ENCODE measurements at places on chromosomes 7 and 10. TPM values are rescaled to one million over a fixed set of nuclear protein-coding genes. Genes with fewer than 3 reads are reported as not detected.

DNA sequence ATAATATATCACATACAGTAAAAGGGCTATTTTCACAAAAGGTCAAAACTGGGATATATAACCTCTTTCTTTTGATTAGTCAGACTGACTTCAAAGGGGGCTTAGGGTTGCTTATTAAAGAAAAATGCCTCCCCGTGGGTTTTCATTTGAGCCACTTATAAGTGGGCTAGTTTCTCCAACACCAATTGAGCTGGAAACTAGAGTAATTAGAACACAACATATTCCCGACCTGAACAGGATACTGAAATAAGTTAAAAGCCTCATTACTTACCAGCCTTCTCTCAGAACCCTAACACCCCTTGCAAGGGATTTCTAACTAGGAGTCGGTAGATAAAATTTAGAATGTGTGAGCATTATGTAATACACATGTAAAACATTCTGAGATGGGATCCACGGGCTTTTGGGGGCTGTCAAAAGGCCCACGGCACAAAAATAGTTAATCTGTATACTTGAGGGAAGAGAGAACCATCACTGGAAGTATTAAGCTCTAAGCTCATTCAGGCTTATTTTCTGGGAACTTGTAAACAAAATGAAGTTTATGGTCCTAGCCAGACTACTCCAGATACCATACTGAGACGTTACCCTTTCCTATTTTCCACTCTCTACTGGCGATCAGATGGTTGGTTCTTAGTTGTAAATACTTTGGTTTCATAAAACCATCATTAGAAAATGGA is 29.3 kb upstream of the KMT2E start:
- DNase-seq = no peak

GRCh38 chr10:48284002-48284546 is 9.6 kb upstream of the FRMPD2 start:
- DNase-seq = no peak

GRCh38 chr10:129194181-129194870 is 272.7 kb upstream of the MGMT start:
- no peak for DNase-seq

OSBPL3 gene
- 5.4 TPM for total RNA-seq

- no peak for DNase-seq
Observed at GRCh38 chr10:6757158-6757557, 177.1 kb upstream of the PRKCQ start.

GRCh38 chr10:63515002-63515763 is 6.0 kb upstream of the REEP3 start:
- DNase-seq = no peak

- peak; percentile 43 for DNase-seq
Observed at GRCh38 chr10:95327367-95327766, 36.6 kb upstream of the PDLIM1 start.

DNA sequence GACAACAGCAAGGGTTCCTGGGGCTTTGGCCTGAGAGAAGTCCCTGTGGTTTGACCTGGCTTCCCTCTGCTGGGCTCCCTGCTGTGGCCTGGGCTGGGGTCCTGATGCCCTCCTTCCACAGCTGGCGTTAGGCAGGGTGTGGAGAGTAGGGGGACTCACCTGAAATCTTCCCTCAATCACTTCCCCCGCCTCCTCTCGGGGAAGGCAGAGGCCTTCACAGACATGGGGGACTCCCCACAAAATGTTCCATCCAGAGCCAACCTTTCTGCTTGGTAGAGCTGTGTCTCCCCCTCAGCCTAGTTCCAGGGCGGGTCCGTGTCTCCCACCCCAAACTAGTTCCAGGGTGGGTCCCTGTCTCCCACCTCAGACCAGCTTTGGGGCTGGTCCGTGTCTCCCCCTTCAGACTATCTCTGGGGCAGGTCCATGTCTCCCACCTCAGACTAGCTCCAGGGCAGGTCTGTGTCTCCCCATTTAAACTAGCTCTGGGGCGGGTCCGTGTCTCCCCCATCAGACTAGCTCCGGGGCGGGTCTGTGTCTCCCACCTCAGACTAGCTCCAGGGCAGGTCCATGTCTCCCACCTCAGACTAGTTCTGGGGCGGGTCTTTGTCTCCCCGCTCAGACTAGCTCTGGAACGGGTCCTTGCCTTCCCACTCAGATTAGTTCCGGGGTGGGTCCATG is 2.2 kb downstream of the PVRIG start:
- DNase-seq = no peak

DNA sequence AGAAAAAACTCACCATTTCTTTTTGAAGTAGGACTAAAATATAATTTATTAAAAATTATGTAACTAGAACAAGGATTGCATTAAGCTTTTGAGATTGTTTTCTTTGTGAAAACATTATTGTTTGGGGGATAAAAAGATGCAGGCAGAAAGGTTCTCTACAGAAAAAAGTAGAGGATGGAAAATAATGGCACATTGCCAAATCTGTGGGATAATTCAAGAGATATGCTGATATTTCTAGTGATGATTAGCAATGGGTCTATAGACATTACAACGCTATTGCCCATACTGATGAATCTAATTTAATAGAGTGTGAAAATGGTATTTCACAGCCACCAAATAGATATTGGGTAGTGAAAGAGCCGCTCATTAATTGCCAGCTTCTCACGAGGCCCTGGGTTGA is 204.3 kb downstream of the RAPGEF5 start:
- DNase-seq = no peak

- DNase-seq = no peak
Observed at GRCh38 chr7:4123823-4124222, 558.3 kb upstream of the FOXK1 start.

DNA sequence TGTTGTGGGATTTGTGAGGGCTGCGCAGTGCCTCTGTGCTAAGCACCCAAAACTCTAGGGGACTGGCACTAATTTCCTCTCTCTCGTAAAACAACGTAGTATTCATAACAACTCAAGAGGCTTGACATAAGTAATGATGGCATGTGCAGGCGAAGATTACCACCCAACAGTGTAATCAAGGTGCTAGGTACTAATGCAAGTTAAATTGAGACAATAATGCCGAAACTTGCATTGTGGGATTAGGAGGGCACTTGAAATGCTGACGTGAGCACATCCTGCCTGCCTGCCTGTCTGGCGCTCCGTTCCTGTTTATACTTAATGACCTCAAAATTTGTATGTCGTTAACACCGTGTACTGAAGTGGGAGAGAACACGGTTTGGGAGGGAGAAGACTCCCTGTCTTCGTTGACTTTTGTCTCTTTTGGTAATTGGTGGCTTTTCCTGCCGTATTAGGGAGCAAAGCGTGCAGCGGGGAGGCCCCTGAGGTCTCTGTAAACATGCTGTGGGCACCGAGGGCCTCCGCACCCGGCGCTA is 139.0 kb downstream of the MGMT start:
- no peak for DNase-seq

DNA sequence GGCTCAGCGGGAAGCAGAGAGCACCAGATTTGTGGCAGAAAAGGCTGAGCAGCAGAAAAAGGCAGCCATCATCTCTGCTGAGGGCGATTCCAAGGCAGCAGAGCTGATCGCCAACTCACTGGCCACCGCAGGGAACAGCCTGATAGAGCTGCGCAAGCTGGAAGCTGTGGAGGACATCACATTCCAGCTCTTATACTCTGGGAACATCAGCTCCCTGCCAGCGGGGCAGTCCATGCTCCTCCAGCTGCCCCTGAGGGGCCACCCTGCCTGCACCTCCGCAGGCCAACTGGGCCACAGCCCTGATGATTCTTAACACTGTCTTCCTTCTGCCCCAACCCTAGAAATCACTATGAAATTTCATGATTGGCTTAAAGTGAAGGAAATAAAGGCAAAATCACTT is 18.6 kb downstream of the CWF19L1 start:
- no peak for DNase-seq

DNA sequence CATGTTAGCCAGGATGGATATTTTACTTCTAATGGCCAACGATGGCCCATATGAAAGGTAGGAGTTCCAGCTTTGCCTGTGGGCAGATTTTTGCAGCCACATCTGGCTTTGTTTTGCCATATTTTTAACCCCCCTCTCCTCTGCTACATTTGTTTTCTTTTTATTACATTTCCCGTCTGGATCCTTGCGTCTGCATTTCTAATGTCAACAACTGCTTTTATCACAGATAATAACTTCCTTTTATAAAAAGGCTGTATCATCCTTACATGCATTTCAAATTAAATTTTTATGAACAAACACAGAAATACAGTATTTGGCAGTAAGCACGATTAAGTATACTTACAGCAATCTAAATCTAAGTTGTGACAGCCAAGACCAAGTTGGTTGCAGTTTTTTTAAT is 156.0 kb downstream of the BAMBI start:
- DNase-seq = no peak

DNA sequence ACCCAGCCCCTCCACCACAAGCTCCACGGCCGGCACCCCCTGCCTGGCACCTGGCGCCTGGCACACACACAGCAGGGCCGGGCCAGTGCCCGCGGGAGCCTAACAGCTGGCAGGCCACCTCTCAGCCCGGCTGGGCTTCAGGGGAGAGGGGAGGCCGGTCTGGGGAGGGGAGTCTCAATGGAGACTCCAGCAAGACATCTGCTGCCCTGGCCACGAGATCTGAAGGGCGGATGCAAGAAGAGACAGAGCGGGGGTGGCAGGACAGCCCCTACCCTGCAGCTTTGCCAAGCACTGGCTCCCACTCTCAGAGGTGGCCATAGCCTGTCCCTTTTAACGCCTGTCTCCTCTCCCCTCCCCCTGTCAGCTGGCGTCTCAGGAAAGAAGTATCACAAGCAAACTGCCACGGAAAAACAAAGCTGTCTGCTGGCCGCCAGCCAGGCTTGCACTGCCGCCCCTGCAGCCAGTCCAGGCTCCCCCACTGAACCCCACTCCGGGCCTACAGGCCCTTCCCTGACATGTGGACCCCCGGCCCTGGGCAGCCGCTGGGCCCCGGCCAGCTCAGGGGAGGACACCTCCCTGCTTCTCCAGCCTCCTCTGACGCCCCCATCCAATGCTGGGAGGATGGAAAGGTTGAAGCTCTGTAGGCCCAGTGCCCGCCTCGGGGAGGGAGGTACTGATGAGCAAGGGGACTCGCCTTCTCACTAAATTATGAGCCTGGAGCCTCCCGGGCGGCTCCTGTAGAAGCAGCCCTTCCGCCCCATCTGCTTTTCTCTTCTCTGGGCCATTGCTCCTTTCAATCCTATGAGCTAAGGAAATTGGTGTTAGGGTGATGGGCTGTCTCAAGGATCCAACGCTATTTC is 178.4 kb downstream of the ARHGAP12 start:
- DNase-seq = peak; percentile 51

GRCh38 chr10:124464028-124464965 is 2.7 kb downstream of the LHPP start:
- DNase-seq = no peak

GRCh38 chr10:84632866-84633265 is 304.5 kb downstream of the CCSER2 start:
- no peak for DNase-seq

DNA sequence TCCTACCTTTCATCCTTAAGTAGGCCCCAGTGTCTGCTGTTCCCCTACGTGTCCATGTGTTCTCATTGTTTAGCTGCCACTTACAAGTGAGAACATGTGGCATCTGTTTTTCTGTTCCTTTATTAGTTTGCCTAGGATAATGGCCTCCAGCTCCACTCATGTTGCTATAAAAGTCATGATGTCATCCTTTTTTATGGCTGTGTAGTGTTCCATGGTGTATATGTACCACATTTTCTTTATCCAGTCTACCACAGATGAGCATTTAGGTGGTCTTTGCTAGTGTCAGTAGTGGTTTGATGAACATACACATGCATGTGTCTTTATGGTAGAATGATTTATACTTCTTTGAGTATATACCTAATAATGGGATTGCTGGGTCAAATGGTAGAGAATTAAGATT is 146.2 kb upstream of the SLC26A5 start:
- DNase-seq = no peak

DNA sequence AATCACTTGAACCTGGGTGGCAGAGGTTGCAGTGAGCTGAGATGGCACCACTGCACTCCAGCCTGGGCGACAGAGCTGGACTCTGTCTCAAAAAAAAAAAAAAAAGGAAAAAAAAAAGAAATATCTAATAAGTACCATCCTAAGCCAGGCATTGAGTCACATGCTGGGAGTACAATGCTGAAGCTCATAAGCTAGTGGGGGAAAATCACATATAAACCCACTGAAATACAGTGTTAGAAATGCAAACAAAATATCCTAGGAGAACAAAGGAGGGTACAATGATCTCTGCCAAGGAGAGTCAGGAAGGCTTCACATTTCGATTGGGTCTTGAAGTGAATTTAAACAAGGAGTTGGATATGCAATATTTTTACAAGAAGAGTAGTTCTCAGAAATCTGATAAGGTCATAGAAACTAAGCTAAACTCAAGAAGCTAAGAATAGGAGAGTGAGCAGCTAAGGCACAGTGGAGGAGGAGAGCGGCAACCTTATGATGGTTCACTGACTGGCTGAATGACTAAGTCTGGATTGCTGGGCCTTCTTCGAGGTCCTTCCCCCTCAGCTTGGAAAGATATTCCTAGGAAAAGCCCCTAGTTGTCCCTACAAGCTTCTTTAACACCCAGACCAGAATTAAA is 115.5 kb downstream of the PHTF2 start:
- DNase-seq = no peak

GRCh38 chr10:51588984-51589383 is 110.4 kb downstream of the CSTF2T start:
- no peak for DNase-seq

BBIP1 gene
- 22.4 TPM for total RNA-seq

GRCh38 chr7:137882806-137883205 is 36.0 kb upstream of the DGKI start:
- DNase-seq = no peak

DNA sequence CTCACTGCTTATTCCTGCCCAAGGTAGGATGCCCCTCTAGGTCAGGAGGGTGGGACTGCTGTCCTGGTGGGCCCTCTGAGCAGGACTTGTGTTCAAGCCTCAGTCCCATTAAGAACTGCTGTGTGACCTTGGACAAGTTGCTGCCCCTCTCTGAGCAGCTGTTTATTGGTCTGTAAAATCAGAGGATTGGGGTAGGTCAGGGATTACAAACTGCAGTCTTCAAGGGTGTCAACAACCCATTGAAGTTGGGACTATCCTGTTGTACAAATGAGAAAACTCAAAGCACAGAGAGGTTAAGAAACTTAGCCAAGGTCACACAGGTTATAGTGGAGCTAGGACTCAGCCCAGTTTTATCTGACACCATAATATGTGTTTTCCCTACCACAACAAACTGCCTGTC is 55.3 kb downstream of the ZMIZ1 start:
- no peak for DNase-seq

- no peak for DNase-seq
Observed at GRCh38 chr7:154855366-154855765, 147.6 kb downstream of the PAXIP1 start.

DNA sequence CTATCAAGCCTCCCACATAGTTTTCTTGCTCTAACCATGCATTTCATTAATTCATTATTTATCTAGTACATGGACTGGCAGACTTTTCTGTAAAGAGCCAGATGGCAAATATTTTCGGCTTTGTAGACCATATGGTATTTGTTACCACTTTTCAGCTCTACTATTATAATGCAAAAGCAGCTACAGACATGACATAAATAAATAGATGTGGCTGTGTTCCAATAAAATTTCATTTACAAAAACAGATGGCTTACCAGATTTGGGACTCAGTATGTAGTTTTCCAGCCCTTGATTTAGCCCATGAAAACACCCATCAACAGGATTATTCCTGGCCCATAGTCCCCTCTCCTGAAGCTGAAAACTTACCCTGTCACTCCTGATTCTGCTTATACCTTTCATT is 32.1 kb downstream of the PLCE1 start:
- DNase-seq = no peak

GRCh38 chr7:93327006-93327633 is 95.0 kb downstream of the VPS50 start:
- no peak for DNase-seq

ASZ1 gene
- total RNA-seq = not detected

Measured in heart right ventricle (tissue), 16 donors.